NCI-H524 treated with DMSO at 0.1 percent for 48 hours (cell line): ENCODE measurements at places on chromosomes 5 and 9.
A peak's percentile ranks its signal among the peaks of the same experiment; 100 is the strongest.

- no peak for DNase-seq
These were observed 46.6 kb downstream of the CD180 start for GRCh38 chr5:67149951-67150523.

DNA sequence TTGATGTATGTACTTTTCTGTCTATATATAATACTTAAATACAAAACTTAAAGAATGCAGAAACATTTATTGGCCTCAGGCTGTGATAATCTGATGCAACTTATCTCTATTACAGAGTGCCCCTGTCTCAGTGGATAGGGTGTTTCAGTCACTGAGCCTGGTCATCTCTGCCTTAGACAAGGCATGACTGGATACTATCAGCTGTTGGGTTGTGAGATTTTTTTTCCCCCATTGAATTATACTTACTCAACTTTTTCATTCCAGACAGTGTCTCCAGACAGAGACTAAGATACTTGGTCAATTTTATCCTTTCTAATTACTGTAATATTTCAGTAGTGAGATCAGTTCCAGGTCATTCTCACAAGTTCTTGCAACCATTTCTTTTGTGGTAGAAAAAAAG lies 26.7 kb downstream of the XRCC4 start:
- no peak for DNase-seq

- peak; percentile 66 for DNase-seq
These were observed 255.7 kb downstream of the ENC1 start for GRCh38 chr5:74384851-74385250.

DNA sequence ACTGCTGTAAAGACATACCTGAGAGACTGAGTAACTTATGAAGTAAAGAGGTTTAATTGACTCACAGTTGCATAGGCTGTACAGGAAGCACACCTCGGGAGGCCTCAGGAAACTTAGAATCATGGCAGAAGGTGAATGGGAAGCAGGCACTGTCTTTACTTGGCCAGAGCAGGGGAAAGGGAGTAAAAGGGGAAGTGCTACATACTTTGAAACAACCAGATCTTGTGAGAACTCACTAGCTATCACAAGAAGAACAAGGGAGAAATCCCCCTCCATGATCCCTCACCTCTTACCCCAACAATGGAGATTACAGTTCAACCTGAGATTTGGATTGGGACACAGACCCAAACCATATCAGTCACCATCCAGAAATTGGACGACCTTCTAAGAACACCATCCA lies 1285.8 kb upstream of the CDH9 start:
- no peak for DNase-seq

DNA sequence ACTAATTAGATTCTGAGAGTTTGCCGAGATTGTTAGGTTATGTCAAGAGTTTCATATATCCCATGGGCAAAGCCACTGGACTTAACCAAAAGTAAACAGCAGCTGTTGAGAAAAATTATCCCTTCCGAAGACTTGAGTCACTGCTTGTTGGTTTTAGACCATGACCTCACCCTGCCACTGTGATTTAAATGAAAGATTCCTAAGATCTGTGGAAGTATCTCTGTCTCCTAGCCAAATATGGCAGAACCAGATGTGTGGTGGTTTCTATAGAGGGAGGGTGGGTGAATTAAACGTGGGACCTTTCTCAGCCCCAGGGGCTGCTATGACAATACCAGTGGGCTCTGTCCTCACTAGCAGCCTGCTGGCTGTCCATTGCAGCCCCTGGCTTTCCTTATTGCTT lies 19.3 kb downstream of the DMRT3 start:
- DNase-seq = no peak
